ENCODE measurements at places on chromosomes 7 and 10.
A peak's percentile ranks its signal among the peaks of the same experiment; 100 is the strongest.

GRCh38 chr7:31794851-31795344 lies 107.9 kb downstream of the PPP1R17 start:
- DNase-seq, result no peak

GRCh38 chr7:86366946-86367345 lies 276.8 kb upstream of the GRM3 start:
- no peak for DNase-seq

GRCh38 chr10:110634527-110635209 lies 9.5 kb upstream of the RBM20 start:
- no peak for DNase-seq

DNA sequence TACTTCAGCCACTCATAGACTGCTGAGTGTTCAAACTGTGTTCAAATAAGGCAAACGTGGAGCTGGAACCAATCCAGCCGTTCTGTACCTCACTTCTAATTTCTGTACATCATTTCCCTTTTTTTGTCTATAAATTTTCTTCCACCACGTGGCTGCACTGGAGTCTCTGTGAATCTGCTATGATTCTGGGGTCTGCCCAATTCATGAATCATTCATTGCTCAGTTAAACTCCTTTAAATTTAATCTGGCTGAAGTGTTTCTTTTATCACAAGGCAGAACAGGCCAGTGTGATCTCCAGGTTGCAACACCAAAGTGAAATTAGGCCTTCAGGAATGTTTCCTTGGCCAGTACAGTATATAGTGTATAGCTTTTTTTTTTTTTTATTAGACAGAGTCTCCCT lies 53.5 kb downstream of the DNAJC12 start:
- no peak for DNase-seq

DNA sequence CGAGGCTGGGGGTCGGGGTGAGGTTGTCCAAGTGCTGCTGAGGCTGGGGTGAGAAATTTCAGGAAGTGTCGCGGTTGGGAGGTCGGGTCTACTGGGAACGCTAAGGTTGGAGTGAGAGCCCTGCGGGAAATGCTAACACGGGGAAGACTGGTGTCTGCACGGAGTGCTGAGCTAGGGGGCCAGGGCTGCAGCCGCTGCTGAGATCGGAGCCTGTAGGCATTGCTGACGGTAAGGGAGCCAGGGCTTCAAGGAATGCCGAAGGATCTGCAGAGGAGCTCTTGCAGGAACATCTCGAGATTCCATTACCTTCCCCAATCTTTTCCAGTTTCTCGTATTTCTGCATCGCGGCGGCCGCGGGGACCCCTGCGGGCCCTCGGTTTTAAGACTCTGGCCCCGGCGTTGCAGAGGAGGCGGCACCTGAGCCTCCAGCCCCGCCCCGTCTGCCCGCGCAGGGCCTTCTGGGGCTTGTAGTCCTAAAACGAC lies at the start of gene CDK5:
Gene CDK5, minus strand, starts transcription at position 392 of the 483 bp plus-strand sequence. Its CDS starts 49 bp downstream, at position 343.
- no peak for DNase-seq

GRCh38 chr10:35378541-35379210 lies 42.4 kb downstream of the CCNY start:
- no peak for DNase-seq

GRCh38 chr7:129225206-129225930 lies 538 bp downstream of the AHCYL2 start:
- DNase-seq, result peak; percentile 19

DNA sequence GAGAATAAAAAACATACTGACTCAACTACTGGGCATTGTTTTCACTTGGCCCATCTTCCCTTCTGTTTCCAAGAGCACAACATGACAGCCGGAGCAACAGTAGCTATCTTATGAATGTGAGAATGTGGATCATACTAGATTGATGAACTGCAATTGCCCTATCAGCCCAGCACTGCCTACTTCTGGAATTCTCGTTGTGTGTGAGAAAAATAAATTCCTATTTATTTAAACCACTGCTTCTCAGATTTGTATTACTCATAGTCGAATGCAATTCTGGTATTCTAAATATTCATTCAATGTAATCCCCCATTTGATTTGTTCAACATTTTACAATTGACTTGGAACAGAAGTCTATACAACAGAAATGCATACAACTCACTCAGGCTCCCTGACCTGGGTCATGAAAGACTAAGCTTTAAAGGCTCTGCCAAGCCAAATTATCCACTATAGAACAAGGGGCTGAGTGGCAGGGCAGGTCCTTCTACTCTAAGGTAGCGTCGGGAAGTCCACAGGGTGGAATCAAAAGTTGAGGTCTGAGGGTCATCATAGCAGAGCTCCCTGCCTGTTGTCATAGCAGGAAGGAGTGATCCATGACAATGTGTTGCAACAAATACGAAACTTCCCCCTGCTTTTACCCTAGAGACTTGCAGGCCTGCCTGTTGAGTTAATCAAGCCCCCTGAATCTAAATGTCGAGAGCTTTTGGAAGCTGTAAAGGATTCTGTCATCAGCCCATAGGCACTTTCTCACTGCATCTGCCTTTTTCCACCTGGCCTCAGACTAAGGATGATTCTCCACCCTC lies 12.4 kb upstream of the JAZF1 start:
- DNase-seq, result no peak

DNA sequence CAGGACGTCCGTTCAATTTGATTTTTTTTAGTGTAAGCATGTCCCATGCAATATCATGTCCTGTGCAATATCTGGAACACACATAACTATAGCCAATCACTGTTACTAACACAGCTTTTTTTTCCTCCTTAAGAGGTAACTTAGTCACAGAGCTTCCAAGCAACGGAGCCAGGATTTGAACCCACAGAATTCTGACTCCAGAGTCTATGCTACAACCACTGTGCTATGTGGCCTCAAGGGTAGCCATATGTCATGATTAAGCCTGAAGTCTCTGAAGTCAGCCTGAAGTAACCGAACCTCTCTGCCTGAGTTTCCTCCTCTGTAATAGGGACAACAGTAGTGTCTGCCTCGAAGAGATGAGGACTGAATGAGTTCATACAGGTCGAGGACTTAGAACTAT lies 42.2 kb upstream of the TCF7L2 start:
- no peak for DNase-seq

- no peak for DNase-seq
These were observed 3.9 kb upstream of the SAR1A start for GRCh38 chr10:70174058-70174741.

DNA sequence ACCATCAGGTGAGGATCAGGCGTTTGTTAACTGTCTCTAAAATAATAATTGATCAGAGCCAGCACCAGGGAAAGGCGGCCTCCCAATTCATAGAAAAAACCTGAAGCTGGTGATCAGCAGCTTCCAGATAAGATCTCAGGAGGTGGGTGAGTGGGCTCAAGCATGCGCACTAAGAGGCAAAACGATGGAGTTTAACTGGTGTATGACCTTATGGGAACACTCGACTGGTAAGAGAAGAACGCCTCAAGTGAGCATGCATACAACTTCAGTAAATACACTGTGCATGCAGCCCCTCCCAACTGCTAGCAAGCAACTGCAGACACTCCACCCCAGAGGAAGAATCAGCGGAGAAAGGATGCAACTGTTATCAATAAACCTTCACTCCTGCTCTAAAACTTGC lies 18.1 kb downstream of the RAPGEF5 start:
- no peak for DNase-seq

DNA sequence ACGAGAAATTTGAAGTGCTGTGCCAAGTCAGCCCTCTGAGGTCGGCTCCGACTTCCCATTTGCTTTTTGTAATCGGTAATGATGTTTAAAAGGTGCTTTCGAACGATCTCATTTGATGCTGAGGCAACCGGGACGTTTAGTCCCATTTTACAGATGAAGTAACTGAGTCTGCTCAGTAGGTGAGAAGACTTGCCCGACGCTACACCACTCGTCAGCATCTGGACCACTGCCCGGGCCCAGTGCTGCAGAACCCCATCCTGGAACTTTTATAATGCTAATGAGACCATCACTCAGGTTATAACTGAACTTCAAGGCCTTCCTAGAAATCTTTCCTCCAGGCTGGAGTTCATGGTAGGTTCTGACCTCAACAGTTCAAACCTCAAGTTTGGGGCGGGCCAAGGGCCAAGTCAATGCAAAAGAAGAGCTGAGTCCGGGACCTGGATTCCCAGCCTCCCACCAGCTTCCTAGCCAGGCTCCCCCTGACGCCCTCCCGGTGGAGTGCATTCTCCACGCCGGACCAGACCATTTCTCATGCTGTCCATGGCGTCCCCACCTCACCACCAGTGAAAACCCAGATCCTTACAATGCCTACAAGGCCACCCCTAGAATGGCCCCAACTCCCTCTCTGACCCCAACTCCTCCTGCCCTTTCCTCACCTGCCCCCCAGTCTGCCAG lies 699 bp upstream of the PDLIM1 start:
- DNase-seq, result no peak

DNA sequence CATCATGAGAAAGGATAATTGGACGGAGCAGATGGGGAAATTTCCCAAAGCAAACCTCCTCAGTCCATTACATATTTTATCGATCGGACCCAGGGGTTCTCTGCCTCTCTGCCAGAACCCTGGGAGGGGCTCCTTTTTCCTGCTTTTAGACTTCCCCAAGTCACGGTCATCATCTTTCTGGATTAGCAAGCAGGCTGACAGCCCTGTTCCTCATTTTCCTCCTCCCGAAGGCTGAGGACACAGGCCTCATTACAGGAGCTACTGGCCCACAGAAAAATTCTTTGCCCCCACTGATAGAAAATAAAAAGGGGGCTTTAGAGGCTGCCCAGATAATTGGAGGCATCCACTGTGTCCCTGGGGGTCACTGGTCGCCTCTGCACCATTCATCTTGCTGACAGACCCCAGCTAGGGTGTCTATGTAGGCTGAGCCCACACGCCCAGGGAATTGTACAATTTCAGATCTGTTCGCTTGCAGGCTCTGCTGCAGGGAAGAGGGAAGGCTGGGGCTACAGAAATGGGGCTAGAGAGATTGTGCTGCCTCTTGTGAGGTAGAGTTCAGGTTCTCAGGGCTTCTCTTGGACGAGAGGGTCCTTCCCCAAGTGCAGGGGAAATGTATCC lies 125.7 kb upstream of the SDK1 start:
- no peak for DNase-seq

- DNase-seq, result no peak
These were observed 396.2 kb downstream of the HTR7 start for GRCh38 chr10:90461437-90462155.

DNA sequence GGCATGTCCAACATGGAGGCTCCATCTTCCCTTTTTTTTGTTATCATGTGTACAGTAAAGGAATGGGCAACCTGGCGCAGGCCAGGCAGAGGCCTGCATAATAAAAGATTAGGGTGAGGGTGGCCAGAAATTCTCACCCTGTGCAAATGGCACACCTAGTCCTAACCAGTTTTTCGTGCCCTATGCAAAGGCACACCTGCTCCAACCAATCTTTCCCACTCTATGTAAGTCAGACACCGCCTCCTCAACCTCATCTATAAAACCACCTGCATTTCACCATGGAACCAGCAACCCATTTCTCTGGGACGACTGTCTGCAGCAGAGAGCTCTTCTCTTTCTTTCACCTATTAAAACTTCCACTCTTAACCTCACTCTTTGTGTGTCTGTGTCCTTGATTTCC lies 16.1 kb downstream of the TBATA start:
- no peak for DNase-seq

DNA sequence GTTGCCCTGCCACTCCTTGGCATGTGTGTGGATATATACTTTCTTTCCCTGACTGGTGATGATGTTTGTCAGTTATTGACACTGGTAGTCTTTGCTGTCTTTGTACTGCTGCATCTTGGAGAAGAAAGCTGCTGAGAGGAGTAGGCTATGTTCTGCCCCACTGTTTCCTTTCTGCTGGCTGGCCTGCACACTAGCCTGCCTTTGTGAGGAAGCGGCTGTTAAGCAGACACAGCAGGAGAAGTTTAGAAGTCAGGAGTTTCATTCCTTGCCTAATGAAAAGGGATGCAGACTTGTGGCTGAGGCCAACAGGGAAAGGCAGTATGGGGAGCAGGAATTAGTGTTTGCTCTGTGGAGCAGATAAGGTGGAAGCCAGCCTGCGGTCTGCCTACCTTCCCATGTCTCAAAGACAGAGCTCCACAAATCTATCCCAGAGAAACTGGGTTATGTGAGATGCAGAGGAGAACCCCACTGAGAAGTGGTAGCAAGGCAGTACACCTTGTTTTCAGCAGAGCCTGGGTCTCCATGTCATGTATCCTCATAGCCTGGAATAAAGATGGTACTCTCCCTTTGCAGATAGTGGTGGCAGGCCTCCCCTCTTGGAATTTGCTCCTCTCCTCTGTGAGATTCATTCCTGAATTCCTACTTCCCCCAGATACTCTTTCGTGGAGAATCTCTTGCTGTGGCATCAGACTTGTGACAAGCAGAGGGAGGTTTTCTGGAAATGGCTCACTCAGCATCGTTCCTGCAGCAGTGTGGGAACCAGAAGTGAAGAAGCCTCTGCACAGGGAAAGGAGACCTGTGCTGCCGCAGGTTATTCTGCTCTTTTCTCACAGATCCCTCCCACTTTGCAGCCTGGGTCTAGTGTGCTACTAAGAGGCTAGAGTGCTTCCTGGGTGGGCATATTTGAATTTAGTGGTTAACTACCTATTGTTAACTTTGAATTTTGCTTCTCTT lies 130.2 kb downstream of the LRRC4 start:
- no peak for DNase-seq

DNA sequence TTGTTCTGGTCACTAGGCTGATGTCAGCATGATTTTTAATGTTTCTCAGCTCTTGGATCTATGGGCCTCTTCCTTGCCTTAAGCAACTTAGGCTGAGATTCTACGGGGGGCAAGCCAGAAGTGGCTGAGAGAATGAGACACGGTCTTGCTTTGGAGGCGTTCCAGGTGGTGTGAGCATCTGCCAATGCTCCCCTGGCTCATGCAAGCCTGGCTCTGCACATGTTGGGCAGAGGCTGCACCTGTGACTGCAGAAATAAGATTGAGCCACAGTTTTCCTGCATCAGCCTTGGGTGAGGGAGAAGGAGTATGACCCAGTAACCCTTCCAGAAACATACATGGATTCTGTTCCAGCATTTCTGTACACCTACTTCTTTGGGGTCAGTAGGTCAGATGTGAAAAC lies 41.9 kb downstream of the C10orf120 start:
- DNase-seq, result no peak

DNA sequence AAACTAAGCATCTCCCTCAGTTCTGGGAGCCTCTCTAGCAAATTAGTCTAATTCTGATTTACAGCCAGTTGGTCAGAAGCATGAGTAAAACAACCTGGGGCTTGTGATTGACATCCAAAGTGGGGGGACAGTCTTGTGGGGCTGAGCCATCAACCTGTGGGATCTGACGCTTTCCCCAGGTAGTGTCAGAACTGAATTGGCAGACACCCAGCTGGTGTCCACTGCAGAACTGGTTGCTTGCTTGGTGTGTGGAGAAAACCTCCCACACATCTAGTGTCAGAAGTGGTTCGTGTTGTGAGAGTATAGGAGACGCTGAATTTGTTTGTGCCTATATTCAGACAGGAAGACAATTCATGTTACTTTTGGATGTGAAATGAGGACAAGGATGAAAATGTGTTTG lies 92.2 kb upstream of the PDCD4 start:
- DNase-seq, result no peak

Measured in activated CD4-positive, CD25-positive, alpha-beta regulatory T cell treated with anti-CD3 and anti-CD28 coated beads, Interleukin-2, amount 50 U/mL, for 16 hours (primary cell).